ENCODE measurements at places on chromosomes 7 and 10.

DNA sequence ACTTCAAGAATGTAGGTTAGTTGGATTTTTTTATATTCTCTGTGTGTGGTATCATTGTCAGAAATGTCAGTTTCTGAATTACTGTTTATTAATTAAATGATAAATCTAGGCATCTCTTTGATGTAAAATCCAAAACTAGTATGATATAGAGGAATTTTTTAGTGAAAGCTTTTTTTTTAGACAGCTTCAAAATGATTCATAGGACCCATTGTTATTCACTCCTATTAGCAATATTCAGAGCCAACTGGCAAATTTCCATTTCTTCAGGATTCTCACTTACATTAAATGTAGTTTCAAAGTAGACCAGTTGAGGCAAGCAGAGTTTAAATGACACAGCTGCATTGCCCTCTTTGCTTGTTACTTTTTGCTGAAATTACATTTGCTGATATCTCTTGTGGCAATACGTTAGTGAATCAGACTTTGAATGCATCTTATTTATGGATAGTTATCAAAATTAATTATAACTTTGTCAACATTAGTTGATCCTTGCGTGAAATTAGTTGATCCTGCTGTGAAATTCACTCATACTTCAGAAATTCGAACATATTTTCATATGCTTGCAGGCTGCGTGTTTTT is 20.3 kb downstream of the ZNF277 start:
- no peak for DNase-seq

GRCh38 chr7:141468341-141468740 is 82.9 kb upstream of the AGK start:
- no peak for DNase-seq

- no peak for DNase-seq
These were observed 94.4 kb upstream of the FZD1 start for GRCh38 chr7:91169830-91170191.

GRCh38 chr10:69406302-69406811 is 10.4 kb downstream of the TACR2 start:
- no peak for DNase-seq

DNA sequence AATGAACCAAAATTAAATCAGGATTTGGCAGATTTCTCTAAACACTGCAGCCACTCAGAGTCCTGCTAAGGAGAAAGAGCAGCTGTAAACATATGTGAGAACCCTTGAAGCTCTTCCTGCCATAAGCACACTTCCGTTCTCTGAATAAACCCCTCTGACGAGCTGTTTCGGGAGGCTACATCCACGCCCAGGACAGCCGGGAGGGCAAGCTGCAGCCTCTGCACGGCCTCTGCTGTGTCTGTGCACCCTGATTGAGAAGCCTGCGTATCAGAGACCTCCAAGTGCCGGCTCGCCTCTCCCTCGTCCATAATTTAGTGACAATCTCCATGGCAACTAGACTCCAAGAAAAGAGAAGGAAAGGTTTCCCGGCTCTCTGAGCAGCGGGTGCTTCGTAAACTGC is 114.4 kb downstream of the PTPRN2 start:
- no peak for DNase-seq

DNA sequence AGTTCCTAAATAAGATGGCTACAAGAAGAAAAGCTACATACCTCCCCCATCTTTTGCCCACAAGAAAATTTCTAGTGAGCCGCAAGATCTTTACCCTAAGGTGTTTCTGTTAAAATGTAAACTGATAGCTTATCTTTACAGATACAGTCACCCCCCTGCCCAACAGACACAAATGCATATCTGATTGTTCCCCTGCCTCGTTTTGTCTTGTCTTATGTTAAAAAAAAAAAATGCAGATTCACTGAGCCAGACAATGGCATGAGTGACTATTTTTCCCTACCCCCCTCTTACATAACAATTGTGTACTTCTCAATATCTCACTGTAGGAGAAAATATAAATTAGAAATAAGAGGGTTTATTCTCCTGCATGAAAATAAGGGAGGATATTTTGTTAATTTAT is 8.5 kb downstream of the ZNF138 start:
- no peak for DNase-seq

- no peak for DNase-seq
These were observed 9.4 kb downstream of the CNNM2 start for GRCh38 chr10:102927311-102928010.

DNA sequence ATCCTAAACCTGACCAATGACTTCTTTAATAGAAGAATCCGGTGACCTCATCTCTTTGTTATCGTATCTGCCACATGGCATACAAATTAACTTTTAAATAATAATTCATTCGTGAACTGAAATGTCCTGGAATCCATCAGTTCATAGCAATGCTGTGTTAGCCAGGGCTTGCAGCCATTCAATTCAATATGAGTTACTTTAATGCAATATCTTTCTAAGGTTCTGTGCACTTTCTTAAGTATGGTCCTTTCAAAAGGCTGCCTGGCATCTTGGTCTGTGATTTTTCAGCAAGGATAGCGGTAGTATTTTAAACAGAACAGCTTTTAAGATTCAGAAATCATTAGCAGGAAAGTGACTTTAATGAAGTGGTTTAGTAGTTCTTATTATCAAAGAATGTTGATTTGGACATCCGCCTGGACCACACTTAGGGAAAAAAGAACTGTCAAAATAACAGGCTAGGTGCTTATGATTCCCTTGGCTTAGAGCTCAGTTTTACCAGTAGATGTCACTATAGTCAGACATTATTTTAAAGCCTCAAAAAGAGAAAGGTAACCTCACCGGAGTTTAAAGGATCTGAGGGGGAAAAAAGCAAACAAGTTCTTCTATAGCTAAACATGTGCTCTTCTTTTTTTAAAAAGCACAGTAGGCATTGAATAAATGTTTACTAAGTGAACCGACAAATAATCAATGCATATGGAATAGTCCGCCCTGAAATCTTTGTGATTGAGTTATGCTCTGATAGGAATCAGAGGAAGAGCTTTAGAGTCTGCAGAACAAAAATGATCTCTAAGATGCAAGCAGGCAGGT is 22.7 kb downstream of the SLC35G1 start:
- DNase-seq = peak; percentile 61

DNA sequence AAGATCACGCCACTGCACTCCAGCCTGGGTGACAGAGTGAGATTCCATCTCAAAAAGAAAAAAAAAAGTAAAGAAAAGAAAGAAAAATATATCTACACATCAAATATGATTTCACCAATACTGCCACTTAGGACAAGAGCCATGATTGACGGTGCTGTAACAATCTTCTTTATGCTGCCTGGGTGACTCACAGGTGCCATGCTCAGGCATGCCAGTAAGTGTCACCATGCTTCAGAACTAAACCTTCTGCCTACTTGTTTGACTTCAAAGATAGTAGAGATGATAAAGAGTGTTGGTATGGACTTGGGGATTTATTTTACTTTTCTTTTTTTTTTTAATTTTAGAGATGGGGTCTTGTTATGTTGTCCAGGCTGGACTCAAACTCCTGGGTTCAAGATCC is 33.6 kb upstream of the DNMBP start:
- peak; percentile 55 for DNase-seq

DNA sequence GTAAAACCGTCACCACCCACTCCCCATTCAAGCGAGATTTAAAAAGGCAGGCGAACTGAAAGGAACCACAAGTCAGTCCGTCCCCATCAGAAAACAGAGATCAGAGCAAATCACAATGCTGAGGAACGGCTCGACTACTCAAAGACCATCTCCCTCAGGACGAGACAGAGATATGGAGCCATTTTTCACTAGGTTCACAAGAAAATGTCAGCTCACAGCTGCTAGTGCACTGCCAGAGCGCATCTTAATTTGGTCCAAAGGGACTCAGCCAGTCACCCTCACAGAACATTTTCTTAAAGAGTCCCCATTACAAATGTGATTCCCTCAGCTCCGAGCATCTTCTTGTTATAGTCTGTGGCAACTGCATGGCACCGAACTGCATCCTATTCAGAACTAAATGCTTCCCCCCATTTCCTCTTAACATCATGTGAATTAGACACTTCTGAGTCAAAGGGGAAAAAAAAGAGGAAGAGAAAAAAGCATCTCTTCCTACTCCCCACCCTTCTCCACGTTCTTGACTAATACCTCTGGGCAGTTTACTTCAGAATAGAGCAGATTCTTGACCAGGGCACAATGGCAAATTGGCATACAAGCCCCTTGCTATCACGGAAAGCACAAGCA is 683.9 kb downstream of the MAGI2 start:
- no peak for DNase-seq

DNA sequence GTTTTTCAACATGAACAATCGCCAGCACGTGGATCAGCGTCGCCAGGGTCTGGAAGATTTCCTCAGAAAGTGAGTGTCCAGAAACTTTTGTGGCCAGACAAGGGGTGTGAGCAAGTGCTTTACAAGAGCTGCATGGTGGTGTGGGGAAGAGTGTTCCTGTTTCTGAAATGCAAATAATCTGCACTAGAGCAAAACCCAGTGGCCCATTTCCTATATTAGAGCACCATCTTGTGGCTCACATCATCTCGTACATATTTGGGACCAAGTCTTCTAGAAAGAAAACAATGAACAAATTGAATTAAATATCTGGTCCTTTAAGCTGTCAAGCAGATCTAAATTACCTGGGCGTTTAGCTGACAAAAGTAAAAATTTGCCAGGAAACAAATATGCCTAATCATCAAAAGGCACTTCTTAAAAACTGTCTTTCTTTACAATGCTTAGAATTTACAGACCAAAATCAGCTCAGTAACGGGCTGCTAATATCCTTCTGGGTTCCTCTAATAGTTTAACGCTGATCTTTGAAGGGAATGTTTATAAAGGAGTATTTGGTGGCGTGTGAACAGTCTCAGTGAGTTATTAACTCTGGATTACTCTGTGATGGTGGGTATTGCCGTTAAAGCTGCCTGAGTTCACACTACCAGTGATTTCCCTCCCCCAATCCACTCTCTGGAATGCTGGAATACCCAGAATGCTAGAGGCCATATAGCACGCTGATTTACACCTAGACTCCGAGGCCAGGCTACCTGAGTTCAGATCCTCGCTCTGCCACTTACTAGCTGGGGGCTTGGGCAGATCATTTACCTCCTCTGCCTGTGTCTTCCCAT is 73.6 kb downstream of the SNX10 start:
- peak; percentile 78 for DNase-seq

DNA sequence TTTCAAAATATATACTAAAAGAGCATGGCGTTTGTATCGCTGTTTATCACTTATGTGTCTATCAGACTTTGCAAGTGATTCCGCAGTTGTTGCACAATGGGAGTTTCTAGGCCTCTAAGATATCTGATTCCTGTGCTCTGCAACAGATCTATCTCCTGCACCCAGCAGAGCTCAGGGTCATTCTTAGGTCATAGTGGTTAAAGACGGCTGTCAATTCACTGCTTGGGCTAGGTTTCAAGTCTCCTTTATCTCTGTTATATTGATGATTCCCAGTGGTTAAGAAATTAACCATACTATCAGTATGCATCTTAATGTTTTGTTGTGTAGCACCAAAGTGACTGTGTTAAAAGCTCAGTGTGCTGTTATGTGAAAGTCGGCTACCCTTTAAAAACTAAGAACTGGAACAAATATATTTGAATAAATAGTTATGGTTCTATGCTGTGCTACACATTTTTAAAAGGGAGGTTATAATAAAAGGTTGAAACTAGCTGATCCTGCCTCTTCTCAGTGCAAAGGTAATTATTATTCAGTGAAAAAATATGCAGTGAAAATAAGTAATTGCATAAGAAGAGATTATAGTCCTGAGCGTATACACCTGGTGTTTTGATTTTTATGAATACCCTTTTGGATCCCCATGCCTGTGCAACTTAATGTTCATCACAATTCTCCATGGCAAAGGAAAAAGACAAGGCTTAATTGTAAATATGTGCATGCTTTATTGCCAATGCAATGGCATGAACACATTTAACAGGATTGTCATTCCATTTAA is 24.0 kb downstream of the HOXA1 start:
- no peak for DNase-seq

- no peak for DNase-seq
These were observed 50.0 kb upstream of the WIPI2 start for GRCh38 chr7:5139998-5140397.

DNA sequence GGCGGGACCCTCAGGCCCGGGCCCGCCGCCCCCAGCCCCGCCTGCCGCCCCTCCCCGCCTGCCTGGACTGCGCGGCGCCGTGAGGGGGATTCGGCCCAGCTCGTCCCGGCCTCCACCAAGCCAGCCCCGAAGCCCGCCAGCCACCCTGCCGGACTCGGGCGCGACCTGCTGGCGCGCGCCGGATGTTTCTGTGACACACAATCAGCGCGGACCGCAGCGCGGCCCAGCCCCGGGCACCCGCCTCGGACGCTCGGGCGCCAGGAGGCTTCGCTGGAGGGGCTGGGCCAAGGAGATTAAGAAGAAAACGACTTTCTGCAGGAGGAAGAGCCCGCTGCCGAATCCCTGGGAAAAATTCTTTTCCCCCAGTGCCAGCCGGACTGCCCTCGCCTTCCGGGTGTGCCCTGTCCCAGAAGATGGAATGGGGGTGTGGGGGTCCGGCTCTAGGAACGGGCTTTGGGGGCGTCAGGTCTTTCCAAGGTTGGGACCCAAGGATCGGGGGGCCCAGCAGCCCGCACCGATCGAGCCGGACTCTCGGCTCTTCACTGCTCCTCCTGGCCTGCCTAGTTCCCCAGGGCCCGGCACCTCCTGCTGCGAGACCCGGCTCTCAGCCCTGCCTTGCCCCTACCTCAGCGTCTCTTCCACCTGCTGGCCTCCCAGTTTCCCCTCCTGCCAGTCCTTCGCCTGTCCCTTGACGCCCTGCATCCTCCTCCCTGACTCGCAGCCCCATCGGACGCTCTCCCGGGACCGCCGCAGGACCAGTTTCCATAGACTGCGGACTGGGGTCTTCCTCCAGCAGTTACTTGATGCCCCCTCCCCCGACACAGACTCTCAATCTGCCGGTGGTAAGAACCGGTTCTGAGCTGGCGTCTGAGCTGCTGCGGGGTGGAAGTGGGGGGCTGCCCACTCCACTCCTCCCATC is 82.7 kb downstream of the PAX2 start:
- DNase-seq = no peak

- DNase-seq = no peak
These were observed 29.4 kb upstream of the JAKMIP3 start for GRCh38 chr10:132036153-132036886.

DNA sequence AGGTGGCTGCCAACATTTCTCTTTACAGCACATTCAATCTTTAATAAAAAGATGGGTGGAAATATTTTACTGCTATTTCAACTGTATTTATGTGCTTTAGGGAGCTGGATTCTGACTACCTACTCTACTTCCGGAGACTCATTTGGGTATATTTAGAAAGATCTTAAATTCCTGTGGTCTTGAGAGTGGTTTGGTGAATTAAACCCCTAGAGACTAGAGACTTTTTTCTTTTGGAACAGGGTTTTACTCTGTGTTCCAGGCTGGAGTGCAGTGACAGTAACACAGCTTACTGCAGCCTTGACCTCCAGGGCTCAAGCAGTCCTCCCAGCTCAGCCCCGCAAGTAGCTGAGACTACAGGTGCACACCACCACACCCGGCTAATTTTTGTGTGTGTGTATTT is 79.0 kb upstream of the HABP2 start:
- DNase-seq = no peak

- DNase-seq = no peak
These were observed 17.6 kb downstream of the GLI3 start for GRCh38 chr7:42219447-42219846.

GRCh38 chr7:149732611-149733010 is 40.8 kb downstream of the ZNF467 start:
- no peak for DNase-seq
